ENCODE measurements at places on chromosomes 6 and 20.

- DNase-seq = no peak
Measured at GRCh38 chr6:17583811-17584210, 16.3 kb upstream of the FAM8A1 start.

- DNase-seq = no peak
Measured at GRCh38 chr6:149359440-149359839, 40.6 kb upstream of the SUMO4 start.

DNA sequence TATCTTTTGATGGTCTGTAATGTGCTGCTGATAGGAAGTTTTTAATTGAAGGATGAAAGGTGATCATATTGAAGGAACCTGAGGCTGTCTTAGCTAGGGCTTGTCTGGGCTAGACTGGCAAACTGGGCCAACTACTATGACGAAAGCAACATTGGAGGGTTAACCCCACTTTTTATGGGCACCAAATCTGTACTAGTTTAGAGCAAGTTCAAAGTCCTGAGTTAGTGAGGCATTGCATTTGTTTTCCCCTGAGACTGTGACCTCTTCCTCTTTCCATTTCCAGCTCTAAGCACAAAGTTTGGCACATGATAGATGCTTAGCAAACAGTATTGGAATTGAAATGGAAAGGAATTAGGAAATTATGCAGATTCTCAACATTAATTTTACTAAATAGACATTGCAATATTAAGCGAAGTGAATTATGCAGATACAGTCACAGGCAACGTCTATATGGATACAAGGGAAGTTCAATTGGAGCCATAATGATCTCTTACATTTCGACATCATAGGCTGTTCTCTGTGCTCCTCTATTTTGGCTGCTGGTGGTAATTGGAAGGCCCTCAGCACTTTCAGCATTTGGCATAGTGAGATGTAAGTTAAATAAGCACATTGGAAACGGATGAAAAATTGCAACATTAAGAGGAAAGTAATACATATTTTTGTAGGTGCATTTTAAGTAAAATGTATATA lies 22.2 kb downstream of the CEP57L1 start:
- DNase-seq = no peak

DNA sequence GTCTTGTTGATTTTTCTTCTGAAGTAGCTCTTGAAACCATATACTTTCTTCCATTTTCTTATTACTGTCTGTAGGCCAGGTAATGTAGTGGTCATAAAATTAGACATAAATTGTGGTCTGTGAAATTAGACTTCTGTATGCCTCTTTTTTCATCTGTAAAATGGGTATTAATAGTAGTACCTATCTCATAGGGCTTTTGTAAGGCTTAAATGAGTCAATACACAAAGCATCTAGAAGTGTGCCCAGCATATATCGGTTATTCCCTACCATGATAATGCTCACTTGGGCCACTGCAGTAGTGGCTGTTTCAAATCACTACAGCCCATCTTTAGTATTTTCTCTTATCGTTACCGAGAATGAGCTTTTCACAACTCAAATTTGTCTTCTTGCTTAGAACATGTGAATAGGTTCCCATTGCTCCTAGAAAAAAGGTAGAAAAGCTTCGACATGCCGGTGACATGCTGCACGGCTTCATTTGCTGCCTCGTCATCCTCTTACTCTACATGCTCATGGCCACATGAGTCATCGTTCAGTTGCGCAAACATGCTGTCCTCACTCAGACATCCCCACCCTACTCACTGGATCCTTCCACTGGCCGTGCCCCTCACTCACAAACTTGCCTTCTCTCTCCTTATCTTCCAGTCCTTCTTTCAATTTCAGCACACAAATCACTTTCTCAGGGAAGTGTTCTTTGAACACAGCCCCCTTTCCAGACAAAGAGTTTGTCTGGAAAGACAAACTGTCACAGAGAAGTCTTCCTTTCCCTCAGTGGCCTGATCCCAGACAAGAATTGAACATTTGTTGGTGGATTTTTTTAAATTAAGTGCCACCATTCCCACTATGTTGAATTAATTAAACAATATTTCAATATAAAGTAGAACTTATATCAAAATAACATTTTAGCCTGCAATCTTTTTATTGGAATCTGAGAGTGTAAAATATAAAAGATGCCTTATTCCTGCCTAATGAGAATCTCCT lies 32.2 kb upstream of the ERVFRD-1 start:
- no peak for DNase-seq

DNA sequence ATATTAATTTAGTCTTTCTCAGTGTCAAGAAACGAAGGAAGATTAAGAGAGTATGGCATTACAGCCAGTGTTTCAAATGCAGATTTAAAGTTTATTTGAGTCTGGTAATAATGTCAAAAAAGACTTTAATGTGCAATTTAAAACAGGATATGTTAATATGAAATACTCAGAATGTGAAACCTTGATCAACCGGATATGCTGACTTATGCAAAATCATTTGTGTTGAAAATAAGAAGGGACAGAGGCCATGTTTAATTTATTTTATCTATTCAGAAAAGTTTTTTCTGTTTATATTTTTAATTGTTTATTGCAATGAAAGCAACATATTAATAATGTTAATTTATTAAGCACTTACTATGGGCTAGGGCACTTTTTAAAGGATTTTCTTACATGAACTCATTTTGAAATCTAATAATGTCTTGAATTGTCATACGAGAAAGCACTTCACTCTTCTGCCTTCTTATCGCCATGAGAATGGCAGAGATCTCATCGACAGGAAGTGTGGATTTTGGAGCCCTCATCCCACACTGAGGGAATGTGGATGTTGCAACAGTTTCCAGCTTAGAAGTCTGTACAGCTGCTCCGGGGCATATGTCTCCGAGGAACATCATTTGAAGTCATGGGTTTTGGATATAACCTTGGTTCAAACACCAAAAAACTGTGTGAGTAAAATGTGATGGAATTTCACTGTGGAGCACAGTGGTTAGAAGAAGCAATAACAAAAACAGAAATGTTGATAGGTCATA lies 1410.4 kb downstream of the EPHA7 start:
- DNase-seq = no peak

- no peak for DNase-seq
Measured at GRCh38 chr6:35483062-35483461, 13.8 kb downstream of the TEAD3 start.

- no peak for DNase-seq
Measured at GRCh38 chr20:19817017-19817416, 59.0 kb downstream of the RIN2 start.

DNA sequence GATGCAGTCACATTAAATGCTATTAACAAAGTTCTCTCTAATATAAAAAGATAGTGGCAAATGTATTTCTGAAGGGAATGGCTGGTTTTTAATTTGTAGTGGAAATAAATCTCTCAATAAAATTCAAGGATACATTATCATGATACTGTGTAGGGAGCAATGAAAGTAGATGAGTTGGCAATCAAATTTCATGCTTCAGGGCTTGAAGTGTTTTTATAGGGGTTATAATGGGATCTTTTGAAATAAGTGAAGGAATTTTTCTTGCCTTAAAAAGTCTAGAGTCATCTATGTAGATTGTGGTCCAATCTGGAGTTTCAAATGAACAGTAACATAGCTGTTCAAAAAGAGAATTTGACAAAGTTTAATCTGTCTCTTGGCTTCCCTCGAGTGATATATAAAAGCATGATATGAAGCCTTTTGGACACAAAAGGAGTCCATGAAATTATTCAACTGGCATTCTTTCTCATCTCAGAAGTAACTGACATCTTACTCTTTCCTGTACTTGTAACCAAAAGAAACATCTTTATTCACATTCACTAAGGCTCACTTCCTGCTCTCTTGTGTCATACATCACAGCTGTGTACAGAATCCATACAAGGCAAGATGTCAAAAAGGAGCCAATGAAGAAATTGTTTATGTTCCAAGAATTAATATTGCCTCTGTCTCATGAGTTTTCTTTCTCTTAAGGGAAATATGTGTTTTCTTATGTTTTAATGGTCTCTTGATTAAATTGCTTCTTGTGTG lies 591.0 kb upstream of the GJE1 start:
- no peak for DNase-seq

Data from nephron progenitor cell (in vitro differentiated cells).